ENCODE measurements at places on chromosomes 12 and 14.

DNA sequence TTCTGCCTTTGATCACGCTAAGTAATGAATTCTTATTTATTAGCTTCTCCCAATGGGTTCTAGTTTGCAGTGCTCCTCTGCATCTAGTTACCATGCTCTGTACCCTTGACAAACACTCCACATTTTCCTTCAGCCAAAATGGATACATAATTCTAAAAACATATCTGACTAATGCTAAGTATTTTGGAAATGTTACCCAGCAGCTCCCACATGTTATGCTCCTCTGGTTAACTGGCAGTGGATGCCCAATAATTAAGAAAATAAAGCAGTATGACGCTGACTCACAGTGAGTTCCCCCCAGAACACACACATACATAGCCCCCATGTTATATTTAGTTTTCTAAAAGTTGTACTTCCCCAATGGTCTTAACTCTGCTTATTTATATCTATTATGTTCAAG, 74.6 kb downstream of the STXBP6 start:
- DNase-seq: no peak

DNA sequence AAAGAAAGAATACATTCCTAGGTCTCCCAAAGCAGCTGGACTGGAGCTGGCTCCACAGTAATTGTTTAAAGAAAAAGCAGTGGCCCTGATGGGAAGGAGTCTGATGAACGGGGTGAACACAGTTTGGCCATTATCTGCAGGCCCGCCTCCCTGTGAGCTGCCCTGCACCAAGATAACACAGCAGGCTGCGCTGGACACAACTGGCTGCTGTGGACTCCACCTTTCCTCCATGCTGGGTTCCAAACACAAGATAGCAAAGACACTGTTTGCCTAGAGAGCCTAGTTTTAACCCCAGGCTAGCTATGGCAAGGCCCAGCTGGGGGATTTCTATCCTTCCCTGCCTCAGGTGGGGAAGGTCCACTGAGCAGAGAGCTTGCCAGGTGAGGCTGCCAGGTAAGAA, 34.6 kb downstream of the ZFP36L1 start:
- DNase-seq: no peak

GRCh38 chr14:60317609-60318008, 68.6 kb downstream of the PPM1A start:
- DNase-seq: peak; percentile 62

DNA sequence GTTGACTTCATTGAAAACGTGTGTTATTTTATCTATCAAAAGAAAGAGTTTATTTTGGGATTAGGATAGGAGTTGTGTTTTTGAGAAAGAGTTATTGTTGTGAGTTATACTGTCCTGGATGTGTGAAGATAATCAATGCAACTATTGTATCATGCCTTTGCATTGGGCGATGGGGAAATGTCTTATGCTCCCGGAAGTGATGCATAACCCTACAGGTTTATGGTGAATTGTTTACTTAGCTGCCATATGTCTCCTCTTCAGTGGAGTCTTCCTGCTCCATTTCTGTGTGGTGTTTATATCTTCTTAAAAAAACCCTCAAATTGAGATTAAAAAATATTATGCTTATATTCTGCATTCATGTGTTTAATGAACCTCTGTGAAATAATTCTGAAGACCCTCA, 6.5 kb downstream of the PDE3A start:
- DNase-seq: no peak

DNA sequence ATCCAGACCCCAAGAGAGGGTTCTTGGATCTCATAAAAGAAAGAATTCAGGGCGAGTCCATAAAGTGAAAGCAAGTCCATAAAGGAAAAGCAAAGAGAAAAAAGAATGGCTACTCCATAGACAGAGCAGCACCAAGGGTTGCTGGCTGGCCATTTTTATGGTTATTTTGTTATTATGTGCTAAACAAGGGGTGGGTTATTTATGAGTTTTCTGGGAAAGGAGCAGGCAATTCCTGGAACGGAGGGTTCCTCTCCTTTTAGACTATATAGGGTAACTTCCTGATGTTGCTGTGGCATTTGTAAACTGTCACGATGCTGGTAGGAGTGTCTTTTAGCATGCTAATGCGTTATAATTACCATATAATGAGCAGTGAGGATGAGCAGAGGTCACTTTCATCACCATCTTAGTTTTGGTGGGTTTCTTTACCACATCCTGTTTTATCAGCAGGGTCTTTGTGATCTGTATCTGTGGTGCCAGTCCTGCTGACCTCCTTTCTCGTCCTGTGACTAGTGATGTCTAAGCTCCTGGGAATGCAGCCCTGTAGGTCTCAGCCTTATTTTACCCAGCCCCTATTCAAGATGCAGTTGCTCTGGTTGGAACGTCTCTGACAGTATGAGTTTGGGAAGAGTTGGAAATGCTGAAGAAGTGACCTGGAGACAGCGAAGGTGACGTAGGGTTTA, 100.5 kb downstream of the ZNF664 start:
- DNase-seq: no peak

- no peak for DNase-seq
Observed at GRCh38 chr12:68866950-68867349, 59.0 kb downstream of the MDM2 start.

- no peak for DNase-seq
Observed at GRCh38 chr14:39731912-39732311, 299.7 kb upstream of the FBXO33 start.

DNA sequence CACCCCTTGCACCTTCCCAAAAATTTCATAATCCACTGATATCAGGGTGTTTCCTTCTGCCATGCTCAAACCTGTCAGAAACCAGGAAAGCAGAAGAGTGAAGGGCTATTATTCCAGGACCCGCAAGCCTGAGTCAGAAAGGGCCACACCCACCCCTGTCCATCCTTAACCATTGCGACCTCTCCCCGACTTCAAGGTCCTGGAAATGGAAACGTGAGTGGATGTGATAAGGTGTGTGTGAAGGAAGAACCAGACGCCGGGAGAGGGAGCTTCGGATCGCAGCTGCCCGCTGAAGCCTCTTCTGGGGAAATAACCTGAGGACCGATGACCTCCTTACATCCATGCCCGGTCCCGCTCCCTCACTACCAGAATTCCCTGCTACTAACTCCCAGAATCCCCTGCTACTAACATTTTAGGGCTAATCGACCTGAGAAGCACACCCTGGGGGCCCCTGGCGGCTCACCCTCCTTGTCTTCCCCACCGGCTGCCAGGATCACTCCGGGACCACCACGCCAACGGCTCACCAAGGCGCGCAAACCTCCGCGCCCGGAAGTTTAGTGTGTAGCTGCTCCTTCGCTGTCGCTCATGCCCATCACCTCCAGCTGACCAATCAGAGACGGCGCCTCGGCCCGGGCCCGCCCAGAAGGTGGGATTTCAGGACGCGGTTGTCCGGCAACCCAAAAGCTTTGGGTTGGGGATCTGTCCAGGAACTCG, at the start of gene ACYP1:
Gene ACYP1 (minus strand): TSS at position 534 of the 714 bp plus-strand sequence. CDS start 471 bp downstream, at position 63.
- peak; percentile 91 for DNase-seq

DNA sequence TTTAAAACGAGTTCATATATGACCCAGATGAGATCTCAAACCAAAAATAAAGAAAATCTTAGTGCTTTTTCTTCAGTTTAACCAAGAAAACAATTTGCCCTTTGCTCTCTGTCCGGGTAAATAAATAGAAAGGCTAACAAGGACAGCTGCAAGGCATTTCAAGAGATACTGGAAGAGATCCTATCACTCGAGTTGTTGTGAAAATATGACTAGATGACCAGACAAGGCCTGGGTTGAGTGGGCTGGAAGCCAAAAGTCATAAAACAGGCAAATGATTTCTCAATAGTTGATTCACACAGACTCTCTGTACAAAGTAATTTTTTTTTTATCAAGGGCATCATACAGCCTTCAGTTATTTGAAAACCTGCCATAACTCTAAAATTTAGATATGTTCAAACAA, 55.9 kb upstream of the AVPR1A start:
- DNase-seq: peak; percentile 83

Measured in NCI-H510A treated with DMSO at 0.1 percent for 48 hours (cell line).